NCI-H1694 (cell line): ENCODE measurements at places on chromosomes 16 and 17.

DNA sequence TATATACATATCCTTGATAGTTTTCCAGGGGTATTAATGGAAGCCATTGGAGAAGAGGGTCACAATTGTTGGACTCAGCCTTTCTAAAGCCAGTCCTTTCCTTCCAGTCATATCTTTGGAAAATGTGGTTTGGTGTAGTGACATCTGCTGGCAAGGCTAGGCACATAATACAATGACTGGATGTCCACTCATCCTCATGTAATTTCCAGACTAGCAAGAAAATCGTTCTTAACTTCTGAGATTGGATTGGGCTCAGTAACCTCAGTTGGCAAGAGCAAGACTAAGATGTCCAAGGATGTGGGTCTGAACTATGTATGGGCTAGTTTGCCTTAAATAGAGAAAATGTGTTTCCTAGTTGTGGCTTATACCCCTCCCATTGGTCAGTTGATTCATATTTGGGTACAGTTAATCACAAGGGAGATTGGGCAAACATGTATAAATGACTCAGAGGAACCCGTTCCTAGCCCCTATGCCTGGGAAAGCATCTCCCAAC is 8.7 kb upstream of the KAT7 start:
- peak; percentile 22 for DNase-seq

GRCh38 chr16:4780235-4780634 is 7.9 kb downstream of the SEPTIN12 start:
- no peak for DNase-seq

- DNase-seq = no peak
These were observed 353.5 kb downstream of the TOX3 start for GRCh38 chr16:52193441-52193840.

- no peak for DNase-seq
These were observed 17.2 kb upstream of the RBFOX3 start for GRCh38 chr17:79627766-79628690.
